SK-N-DZ (cell line): ENCODE measurements at places on chromosomes 7 and 10.

- DNase-seq: no peak
Measured at GRCh38 chr7:1531979-1532455, 1.5 kb downstream of the MAFK start.

DNA sequence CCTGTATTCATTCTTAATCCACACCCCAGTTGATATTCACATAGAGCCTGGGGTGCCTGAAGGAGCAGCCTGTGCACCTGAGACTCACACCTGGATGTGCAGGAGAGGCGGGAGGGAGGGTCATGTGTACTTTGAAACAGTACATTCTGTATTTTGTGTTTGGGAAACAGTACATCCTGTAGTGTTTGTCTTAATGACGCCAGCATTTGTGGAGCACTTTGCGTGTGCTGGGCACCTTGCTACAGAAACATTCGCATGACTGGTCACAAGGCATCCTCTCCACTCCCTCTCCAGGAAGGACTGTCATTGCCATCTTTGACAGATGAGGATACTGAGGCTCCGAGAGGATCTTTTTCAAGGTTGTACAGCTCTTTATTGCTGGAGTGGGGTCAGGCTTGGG lies 132.1 kb downstream of the TACC2 start:
- no peak for DNase-seq

DNA sequence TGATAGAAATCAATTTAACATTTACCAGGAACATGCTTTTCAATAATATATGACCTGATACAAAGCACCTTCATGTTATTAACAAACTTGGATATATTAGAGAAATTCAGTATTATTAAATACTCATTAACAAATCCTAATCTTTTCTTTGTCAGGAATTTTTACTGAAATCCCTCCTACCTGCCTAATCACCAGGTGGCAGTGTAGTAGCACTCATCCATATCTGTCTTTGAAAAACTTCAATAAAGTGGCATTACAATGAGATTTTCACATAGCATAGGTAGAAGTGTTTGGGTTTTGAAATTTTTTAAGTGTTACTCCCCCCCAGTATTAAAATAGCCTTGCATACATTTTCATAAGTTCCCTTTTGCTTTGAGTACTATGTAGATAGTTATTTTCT lies 1246.6 kb upstream of the LRRN3 start:
- peak; percentile 61 for DNase-seq

- no peak for DNase-seq
Measured at GRCh38 chr10:47092831-47093230, 181.6 kb downstream of the PTPN20 start.

DNA sequence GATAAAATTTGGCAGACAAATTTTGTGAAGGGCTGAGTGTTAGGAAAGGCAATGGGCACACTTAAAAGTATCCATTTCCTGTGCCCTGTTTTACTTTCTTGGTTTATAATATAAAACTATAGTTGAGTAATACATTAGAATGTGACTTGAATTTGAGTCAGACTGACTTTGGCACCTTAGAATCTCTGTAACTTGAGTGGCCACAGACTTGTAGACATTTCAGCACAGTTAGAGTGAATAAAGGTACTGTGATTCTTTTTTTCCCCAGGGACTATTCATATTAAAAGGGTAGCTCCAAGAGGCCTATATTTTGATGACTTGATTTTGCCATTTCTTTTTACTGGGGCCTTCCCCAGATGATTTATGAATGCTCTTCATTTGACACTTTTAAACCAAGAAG lies 22.4 kb downstream of the GBF1 start:
- no peak for DNase-seq

- peak; percentile 64 for DNase-seq
Measured at GRCh38 chr10:14536241-14537213, 205.8 kb upstream of the FRMD4A start.

GRCh38 chr7:159114096-159114495 lies 30.6 kb downstream of the VIPR2 start:
- DNase-seq: no peak

- DNase-seq: no peak
Measured at GRCh38 chr7:132422502-132423111, 153.7 kb downstream of the PLXNA4 start.

GRCh38 chr7:100965723-100966541 lies 3.4 kb upstream of the MUC12 start:
- peak; percentile 43 for DNase-seq

DNA sequence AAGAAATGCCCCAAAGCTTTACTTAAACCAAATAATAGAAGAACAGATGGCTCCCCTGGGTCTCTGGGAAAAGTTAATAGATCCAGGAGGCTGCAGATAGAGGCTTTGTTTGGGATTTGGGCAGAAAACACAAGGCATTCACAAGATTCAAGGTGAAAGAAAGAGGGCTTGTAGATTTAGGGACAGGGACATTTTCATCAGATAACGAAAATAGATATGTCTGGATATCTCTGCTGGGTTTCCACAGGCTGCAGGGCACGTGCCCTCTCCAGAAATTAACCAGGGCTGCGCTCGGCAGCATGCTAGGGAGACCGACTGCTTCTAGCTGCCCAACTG lies 14.9 kb downstream of the CARD11 start:
- DNase-seq: no peak

DNA sequence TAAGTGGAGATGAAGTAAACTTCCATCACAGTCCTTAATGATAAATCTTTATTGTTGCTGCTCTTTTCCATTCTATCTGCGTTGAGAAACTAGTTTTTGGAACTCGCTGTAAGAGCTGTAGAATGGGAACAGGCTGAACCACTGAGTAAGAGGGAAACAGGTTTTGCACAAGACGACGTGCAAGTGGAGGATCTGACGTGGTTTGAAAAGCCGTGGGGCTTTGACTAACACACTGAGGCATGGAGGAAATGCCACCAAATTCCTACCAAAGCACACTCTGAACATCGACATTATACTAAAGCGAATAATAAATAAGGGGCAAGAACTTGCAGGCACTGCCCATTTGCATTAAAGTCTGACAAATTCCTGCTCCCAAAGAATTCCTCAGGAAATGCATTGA lies 160.6 kb downstream of the KLF6 start:
- no peak for DNase-seq

GRCh38 chr10:71963351-71964097 lies 671 bp upstream of the CHST3 start:
- no peak for DNase-seq

DNA sequence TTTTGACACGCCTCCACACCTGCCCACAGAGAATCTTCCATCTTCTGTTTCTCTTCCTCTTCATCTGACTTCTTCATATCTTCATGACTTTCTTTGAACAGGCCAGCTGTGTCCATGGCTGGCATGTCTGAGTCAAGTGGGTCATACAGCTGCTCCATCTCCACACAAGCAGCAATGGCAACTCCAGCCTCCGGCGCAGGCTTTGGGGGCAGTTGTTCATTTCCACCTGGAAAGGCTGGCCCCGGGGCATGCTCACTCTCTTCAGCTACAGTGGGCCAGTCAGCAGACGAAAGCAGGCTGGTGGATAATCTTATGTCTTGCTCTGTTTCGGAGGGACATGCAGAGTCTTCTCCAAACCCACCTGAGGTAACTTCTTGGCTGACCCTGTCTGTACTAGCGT lies 155.6 kb upstream of the TARP start:
- DNase-seq: no peak

- DNase-seq: no peak
Measured at GRCh38 chr7:93773446-93773845, 117.1 kb downstream of the TFPI2 start.

DNA sequence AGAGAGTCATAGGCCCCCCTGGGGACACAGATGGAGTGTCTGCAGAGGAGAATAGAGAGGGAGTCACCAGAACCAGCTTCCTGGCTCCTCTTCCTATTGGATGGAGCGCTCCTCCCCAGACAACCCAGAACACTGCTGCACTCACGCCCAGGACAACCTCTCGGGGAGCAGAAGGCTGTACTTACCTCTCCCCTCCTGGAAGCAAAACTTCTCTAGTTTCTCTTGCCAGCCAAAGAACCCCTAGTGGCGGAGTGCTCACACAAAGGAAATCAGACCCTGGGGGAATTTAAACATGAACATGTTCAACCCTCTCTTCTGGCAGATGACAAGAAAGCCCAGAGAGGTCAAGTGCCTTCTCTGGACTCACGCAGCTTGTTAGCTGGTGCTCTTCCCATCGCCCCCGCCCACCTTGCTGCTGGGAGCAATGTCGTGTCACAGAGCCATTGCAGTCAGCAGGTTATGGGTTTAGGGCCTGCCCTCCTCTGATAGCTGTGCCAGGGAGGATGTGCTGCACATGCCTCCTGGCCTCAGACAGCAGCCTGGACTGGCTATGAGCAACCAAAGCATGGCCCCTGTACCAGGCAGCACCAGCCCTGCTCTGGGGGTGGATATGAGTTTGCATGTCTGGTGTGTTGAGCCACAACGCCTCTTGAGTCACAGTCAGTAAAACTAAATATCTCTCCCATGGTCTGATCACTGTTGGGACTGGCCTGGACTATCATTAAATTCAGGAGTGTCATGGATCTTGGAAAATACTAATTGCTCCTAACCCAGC lies 84.4 kb downstream of the SLIT1 start:
- no peak for DNase-seq

DNA sequence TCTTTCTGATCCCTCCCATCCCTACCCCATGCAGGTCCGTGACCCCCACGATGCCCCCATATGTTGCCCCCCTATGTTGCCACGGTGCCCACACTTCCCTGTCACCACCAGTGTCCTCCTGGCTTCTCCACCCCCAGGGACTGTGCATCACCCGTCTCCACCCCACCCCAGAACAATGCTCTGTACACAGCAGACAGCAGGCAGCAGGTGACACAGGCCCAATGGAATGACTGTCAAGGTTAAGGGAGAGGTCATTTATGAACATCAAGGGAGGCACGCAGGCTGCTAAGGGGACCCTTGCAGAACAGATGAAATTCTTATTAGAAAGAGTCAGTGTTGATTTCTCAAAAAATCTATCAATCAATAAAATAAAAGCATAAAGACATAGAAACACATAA lies 71.5 kb downstream of the PARP12 start:
- DNase-seq: no peak

- no peak for DNase-seq
Measured at GRCh38 chr10:34759161-34759836, 55.8 kb downstream of the PARD3 start.

GRCh38 chr10:74300666-74301065 lies 149.6 kb downstream of the ADK start:
- DNase-seq: no peak

GRCh38 chr10:69951658-69952057 lies 101.0 kb upstream of the MACROH2A2 start:
- no peak for DNase-seq

DNA sequence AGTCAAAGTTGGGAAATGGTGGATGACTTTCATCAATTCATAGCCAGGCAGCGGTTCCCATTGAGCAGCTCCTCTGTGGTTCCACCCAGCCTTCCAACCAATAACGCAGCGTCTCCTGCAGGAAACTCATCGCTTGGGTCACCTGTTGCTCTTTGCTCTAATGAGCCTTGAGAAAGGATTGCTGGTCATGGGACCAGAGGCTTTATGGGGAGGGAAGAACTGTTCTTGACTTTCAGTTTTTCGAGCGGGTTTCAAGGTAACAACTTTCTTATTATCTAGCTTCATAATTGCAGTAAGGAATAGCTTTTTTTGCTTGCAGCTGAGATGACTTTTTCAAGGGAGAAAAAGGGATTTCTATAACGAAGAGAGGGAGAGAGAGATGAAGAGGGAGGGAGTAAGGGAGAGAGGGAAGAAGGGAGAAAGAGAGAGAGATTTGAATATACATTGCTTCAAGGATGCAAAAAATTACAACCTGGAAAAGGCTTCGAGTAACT lies 405 bp upstream of the ENTPD1 start:
- DNase-seq: no peak

- no peak for DNase-seq
Measured at GRCh38 chr7:86282014-86282682, 361.6 kb upstream of the GRM3 start.

GRCh38 chr7:147885869-147886268 lies 704.7 kb upstream of the C7orf33 start:
- no peak for DNase-seq

- DNase-seq: no peak
Measured at GRCh38 chr7:16712916-16713315, 40.6 kb upstream of the TSPAN13 start.

DNA sequence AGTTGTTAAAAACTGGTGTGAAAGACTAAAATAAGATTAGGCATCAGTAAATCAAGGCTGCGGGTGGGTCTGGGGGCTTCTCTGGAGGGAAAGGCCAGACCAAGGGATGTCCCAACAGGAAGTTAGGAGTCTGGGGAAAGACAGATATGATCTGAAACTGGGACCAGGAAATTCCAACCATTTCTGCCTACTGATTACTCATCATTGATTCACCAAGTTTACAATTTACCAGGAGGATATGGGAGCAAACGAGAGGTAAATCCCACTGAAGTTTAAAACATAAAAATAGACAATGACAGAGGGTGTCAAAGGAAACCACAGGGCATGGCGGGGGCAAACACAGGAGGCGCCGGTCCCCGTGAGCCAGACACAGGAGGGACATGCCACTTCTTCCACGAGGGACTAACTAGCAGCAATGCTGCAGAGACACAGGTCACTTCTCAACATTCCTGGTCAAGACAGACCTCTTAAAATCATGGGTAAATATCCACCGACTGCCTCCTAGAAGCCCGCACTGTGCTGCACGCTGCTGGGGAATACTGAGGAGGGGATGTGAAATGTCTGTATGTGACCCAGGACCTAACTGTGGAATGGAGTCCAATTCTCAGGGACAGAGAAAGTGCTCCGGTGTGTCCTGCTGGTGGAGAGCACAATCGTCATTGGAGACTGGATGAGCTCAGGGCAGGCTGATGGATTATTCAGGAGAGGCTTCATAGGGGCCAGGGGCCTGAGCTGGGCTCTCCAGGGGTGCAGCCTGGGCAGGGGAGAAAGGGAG lies 153.4 kb upstream of the KLF14 start:
- no peak for DNase-seq

- DNase-seq: no peak
Measured at GRCh38 chr10:116889066-116889465, 39.8 kb downstream of the ENO4 start.

GRCh38 chr7:99623702-99624447 lies 7.1 kb downstream of the ZSCAN25 start:
- no peak for DNase-seq

GRCh38 chr10:50310560-50311174 lies 59.4 kb upstream of the ASAH2 start:
- peak; percentile 13 for DNase-seq

GRCh38 chr10:124598196-124598595 lies 136.6 kb downstream of the LHPP start:
- DNase-seq: no peak
